Left ventricle myocardium inferior (tissue), 1 donor: ENCODE measurements at places on chromosomes 13 and 19. TPM values are rescaled to one million over a fixed set of nuclear protein-coding genes. Genes with fewer than 3 reads are reported as not detected.

DNA sequence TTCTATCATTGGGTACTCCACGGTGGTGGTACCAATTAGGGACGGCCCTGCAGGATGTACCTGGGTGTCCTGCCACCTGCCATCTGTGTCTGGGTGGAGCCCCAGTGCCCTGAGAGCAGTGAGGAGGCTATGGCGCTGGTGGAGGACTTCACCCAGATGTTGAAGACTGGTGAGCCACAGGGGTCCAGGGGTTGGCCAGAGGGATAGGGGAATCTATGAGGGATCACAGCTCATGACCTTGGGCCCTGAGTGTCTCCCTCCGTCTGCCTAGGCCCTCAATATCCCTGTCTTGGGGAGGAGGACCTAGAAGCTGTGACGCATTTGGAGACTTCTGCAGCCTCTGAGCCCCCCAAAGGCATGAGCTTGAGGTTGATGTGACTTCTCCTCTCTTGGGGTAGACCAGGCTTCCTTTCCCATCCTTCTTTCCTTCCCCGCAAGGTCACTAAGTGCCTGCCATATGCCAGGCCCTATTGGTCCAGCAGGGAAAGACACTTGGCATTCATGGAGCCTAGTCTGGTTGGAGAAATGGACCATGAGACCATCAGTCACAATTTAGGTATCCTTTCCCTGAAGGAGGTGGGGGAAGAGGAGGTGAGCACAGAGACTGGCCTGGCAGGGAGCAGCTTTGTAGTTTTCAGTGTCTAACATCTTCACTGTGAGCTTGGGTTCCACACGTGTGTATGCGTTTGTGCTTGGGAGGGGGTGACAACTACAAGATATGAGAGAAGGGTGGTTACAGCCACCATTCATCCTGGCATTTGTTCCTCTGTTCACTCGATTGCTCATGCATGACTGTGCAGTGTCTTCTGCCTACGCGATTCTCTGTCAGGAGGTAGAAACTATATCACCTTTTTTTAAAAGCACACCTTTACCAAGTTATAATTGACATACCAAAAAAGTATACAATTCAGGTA lies 5.1 kb upstream of the MZF1 start:
- DNase-seq: peak; percentile 12
- H3K27ac ChIP-seq: peak overlapping the region; percentile 8
- no peak overlapping the region for H3K4me3 ChIP-seq
- H3K4me1 ChIP-seq: peaks cover 44% of the 10 kb centered on the region
- H3K36me3 ChIP-seq: peaks cover 19% of the 10 kb centered on the region

- H3K36me3 ChIP-seq: peaks cover 35% of the 10 kb centered on the region
- peak within 1 kb of the TSS; percentile 100 for H3K27ac ChIP-seq
- H3K4me3 ChIP-seq: peak within 1 kb of the TSS; percentile 99
- no peaks in the 10 kb centered on the region for H3K27me3 ChIP-seq
These were observed at the start of gene HNRNPL for GRCh38 chr19:38849860-38850435. Gene HNRNPL (minus strand): TSS chr19:38849986. CDS start chr19:38849966, 20 bp downstream.

CACNG7 gene
- total RNA-seq: not detected

- no peak for DNase-seq
- H3K4me3 ChIP-seq: no peak overlapping the region
- no peaks in the 10 kb centered on the region for H3K36me3 ChIP-seq
- H3K27ac ChIP-seq: no peak overlapping the region
- no peaks in the 10 kb centered on the region for H3K27me3 ChIP-seq
These were observed 4.9 kb upstream of the SNRNP70 start for GRCh38 chr19:49080392-49080791.

GRCh38 chr13:100209857-100210825 lies 121.2 kb downstream of the PCCA start:
- peaks cover 16% of the 10 kb centered on the region for H3K36me3 ChIP-seq
- no peaks in the 10 kb centered on the region for H3K4me1 ChIP-seq
- no peak overlapping the region for H3K27ac ChIP-seq
- no peaks in the 10 kb centered on the region for H3K27me3 ChIP-seq

ZNF320 gene
- total RNA-seq: 11.1 TPM

PEX11G gene
- 1.2 TPM for total RNA-seq

DNA sequence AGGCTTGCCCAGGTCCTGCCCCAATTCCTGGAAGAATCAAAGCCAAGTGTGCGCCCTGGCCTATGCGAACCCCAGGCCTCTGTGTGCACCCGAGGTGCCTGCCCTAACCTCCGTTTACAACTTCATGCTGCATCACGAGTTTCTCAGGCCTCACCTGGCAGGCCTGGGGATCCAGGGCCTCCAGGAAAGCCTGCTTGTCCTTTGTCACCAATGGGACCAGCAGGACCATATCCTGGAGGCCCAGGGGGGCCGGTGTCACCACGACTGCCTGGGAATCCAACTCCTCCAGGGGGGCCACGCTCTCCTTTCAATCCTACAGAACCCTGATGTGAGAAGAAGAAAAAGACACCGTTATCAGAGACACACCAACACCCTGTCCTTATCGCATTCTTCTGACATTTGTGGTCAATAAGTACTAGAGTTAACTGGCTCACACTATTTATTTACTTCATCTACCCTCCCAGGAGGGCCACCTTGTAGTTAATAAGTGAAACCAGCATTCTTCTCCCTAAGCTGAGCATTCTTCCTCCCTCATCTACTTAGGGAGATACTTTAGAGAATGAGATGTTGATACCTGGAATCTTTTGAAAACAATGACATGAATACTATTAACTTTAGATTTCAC lies 120.6 kb downstream of the COL4A1 start:
- no peak overlapping the region for H3K4me3 ChIP-seq
- H3K4me1 ChIP-seq: peaks cover 30% of the 10 kb centered on the region
- H3K27ac ChIP-seq: no peak overlapping the region
- H3K36me3 ChIP-seq: peaks cover 96% of the 10 kb centered on the region
- DNase-seq: no peak

DNA sequence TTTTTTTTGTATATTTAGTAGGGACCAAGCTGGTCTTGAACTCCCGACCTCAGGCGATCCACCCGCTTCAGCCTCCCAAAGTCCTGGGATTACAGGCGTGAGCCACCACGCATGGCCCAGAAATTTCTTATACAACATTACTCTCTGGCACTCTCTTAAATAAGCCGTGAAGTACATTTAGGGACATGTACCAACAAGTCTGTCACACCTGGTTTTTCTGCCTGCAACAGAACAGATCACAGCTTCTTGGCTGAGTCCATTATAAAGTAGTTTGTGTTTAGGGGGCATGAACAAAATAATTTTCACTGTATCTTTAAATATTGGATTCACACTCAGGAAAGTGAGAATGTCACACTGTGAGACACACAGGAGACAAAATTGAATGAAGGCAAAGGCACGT lies 1567.3 kb downstream of the SLITRK5 start:
- no peak for DNase-seq
- H3K4me3 ChIP-seq: no peak overlapping the region
- H3K36me3 ChIP-seq: no peaks in the 10 kb centered on the region
- H3K27ac ChIP-seq: no peak overlapping the region
- H3K4me1 ChIP-seq: no peaks in the 10 kb centered on the region
- no peaks in the 10 kb centered on the region for H3K27me3 ChIP-seq

DNA sequence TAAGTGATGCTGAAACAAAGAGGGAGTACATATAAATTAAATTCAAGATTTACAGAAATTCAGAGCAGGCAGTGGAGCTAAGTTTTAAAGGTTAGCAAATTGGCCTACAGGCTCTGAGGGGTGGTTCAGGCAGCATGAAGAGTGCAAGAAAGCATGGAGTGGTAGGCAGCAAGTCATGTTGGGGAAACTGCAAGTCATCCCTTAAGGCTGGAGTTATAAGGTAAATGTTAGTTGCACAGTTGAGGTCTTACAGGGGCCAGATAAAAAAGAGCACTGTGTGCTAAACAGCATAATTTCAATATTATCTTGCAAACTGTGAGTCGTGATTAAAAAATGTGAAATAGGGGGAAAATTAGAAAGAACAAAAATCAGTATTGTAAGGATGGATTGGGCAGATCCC lies 106.2 kb downstream of the VWA8 start:
- DNase-seq: no peak
- no peaks in the 10 kb centered on the region for H3K4me1 ChIP-seq
- no peak overlapping the region for H3K4me3 ChIP-seq

- no peak overlapping the region for H3K4me3 ChIP-seq
- H3K4me1 ChIP-seq: peaks cover 53% of the 10 kb centered on the region
- H3K36me3 ChIP-seq: no peaks in the 10 kb centered on the region
- DNase-seq: no peak
- H3K27me3 ChIP-seq: no peaks in the 10 kb centered on the region
- no peak overlapping the region for H3K27ac ChIP-seq
These were observed 6.7 kb downstream of the PAN3 start for GRCh38 chr13:28145049-28145448.

LYL1 gene
- 6.3 TPM for total RNA-seq

RGS9BP gene
- total RNA-seq: 8.6 TPM

- no peak for DNase-seq
- no peaks in the 10 kb centered on the region for H3K4me1 ChIP-seq
- no peaks in the 10 kb centered on the region for H3K36me3 ChIP-seq
- no peak overlapping the region for H3K4me3 ChIP-seq
These were observed 139.3 kb downstream of the IRS2 start for GRCh38 chr13:109647053-109647452.

DNA sequence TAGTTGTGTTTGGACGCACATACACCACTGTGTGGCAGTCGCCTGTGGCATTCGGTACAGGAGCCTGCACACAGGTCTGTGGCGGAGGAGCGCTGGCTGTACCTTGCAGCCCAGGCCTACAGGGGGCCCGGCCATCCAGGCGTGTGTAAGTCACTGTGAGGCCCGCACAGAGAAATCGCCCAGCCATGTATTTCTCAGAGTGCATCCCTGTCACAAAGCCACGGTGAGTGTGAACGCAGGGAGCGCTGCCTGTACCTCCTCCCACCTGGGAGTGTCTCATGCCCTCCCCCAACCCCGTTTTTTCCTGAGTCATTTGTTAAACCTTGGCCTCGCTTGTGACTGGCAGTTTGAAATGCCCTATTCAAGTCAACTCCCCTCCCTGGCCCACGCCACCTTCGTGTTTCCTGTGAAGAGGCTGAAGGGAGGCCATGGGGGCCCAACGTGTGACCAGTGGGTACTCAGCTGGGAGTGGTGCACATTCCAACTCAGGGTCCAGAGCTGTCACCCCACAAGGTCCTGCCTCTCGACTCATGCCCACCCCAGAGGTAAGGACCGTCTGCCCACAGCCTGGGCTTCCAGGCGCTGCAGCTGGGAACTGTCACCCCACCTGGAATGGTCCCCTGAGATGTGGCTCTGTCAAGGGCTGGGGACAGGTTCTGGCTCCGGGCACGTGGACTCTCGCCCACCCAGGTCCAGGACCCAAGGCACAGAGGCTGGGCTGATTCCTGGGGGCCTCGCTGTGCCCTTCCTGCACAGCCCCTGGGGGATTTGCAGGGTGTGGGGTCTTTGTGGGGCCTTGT lies 11.6 kb upstream of the RASA3 start:
- no peaks in the 10 kb centered on the region for H3K4me1 ChIP-seq
- H3K4me3 ChIP-seq: no peak overlapping the region
- H3K27me3 ChIP-seq: no peaks in the 10 kb centered on the region
- H3K27ac ChIP-seq: no peak overlapping the region
- DNase-seq: no peak
- no peaks in the 10 kb centered on the region for H3K36me3 ChIP-seq

CYP4F2 gene
- not detected for total RNA-seq

GRCh38 chr19:55443045-55443823 lies at the start of gene SHISA7:
Gene SHISA7 (minus strand): TSS chr19:55443300. CDS start chr19:55442863, 437 bp downstream.
- no peak for DNase-seq
- no peak within 1 kb of the TSS for H3K27ac ChIP-seq
- H3K4me1 ChIP-seq: peaks cover 11% of the 10 kb centered on the region
- H3K27me3 ChIP-seq: peaks cover 90% of the 10 kb centered on the region
- no peak within 1 kb of the TSS for H3K4me3 ChIP-seq

FDX2 gene
- total RNA-seq: 17.4 TPM

DNA sequence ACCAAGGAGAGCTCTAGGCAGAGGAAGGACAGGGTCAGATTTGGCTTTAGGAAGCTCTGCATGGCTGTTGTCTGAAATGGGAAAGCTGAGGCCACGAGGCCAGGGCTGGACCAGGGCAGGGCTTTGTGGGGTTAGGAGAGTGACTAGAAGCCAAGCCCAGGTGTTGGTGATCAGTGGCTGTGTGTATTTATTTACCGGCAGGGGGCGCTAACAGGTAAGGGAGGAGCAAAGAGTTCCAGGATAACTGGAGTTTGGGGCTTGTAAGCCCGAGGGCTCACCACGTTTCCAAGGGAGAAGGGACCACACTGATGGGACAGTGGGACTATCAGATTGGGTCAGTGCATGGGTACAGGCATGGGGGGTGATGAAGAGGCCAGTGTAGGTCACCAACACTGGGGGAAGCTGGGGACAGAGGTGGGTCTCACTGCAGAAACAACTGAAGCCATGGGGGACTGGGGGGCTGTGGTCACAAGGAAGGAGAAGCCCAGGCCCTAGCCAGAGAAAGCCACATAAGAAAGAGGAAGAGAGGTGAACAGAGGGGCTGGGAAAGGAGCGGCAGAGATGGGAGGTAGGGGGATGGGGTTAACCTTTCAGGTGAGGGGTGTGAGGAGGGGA lies 3.9 kb downstream of the TMEM147 start:
- H3K4me3 ChIP-seq: no peak overlapping the region
- H3K27me3 ChIP-seq: no peaks in the 10 kb centered on the region
- DNase-seq: no peak
- peaks cover 12% of the 10 kb centered on the region for H3K36me3 ChIP-seq
- peaks cover 30% of the 10 kb centered on the region for H3K4me1 ChIP-seq
- H3K27ac ChIP-seq: no peak overlapping the region

CYSLTR2 gene
- total RNA-seq: 7.6 TPM

GZMM gene
- total RNA-seq: not detected

CERS1 gene
- 1.4 TPM for total RNA-seq

- no peak for DNase-seq
- H3K27ac ChIP-seq: no peak overlapping the region
- no peaks in the 10 kb centered on the region for H3K4me1 ChIP-seq
- H3K27me3 ChIP-seq: no peaks in the 10 kb centered on the region
- H3K36me3 ChIP-seq: no peaks in the 10 kb centered on the region
These were observed 2172.2 kb downstream of the PCDH9 start for GRCh38 chr13:65057986-65058385.

GRCh38 chr19:33900817-33901216 lies 104.1 kb downstream of the KCTD15 start:
- DNase-seq: no peak
- H3K4me1 ChIP-seq: peaks cover 24% of the 10 kb centered on the region
- peak overlapping the region; percentile 33 for H3K27ac ChIP-seq
- peaks cover 39% of the 10 kb centered on the region for H3K27me3 ChIP-seq

GRCh38 chr13:26037302-26037701 lies 14.5 kb downstream of the SHISA2 start:
- no peak for DNase-seq
- no peaks in the 10 kb centered on the region for H3K36me3 ChIP-seq
- H3K4me1 ChIP-seq: peaks cover 3% of the 10 kb centered on the region
